ENCODE measurements at places on chromosomes 5 and 9.

GRCh38 chr9:85716031-85716877 lies 25.5 kb downstream of the AGTPBP1 start:
- no peak for DNase-seq

- DNase-seq, result no peak
Observed at GRCh38 chr5:142246258-142246657, 78.6 kb downstream of the SPRY4 start.

DNA sequence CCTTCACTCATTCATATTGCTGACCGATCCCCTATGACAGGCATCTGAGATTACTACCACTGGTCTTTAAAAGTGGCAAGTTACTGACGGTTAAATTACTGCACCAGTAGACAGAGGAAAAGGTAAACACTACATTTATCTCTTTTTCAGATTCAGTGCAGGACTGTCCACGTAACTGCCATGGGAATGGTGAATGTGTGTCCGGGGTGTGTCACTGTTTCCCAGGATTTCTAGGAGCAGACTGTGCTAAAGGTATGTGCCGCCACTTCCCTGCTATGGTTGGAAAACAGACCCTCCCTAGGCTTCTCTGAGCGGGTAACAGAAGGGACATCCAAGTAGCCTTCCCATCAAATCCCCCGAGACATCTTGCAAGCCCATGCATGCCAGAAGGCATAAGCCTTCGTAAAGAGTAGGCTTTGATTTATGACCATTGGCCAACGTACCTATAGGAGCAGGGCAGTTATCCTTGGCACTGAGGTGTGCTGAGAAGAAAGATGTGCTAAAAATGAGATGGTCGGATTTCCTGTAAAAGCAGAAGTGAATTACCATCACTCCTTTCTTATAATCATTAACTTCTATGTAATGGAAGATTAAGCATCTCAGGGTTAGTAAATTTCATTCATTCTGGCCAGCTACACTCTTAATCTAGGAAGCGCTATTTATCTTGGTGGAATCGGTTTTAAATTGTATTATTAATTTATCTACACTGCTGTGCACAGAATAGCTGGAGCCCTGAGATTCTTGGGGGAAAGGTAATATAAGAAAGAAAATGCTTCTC lies 193.4 kb upstream of the WWC1 start:
- peak; percentile 65 for DNase-seq

GRCh38 chr5:167653645-167654106 lies 637.8 kb upstream of the WWC1 start:
- no peak for DNase-seq

- DNase-seq, result no peak
Observed at GRCh38 chr5:59528202-59528862, 365.2 kb downstream of the PDE4D start.

- no peak for DNase-seq
Observed at GRCh38 chr9:131744171-131744719, 4.4 kb upstream of the RAPGEF1 start.

DNA sequence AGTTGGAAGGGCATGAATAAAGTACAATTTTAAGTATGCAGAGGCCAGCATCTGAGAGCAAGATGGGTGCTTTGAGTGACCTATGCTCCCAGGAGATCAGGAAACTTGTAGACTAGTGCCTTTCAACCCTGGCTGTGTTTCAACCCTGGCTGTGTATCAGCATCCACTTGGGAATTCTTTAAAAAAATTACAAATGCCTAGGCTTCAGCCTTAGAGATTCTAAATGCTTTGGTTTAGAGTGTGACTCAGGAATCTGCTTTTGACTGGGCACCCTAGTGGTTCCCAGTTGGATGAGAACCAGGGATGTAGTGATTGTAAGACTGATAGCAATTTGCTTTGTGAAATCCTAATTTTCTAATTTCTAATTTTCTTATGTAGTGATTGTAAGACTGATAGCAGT lies 65.6 kb downstream of the RALGPS1 start:
- DNase-seq, result no peak

- DNase-seq, result no peak
Observed at GRCh38 chr5:146081556-146081955, 23.8 kb downstream of the PLAC8L1 start.

GRCh38 chr9:118962426-118962825 lies 406.8 kb downstream of the BRINP1 start:
- DNase-seq, result no peak

DNA sequence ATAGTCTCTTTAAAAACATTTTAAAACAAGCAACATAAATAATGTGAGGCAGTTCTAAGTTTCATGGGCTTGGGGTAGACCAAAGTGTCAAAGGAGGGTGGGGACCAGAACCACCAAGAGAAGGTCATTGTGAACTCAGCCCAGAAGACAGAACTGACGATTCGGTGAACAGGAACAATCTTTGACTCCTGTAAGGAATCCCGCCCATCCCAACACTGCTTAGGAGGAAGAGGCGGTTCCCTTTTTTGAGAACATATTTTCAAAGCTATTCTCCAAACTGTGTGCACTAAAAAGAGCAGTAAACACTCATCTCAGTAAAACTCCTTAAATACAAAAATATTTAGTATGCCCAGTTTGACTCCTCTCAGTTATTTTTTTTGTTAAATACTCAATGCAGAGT lies 176.5 kb upstream of the TLE4 start:
- DNase-seq, result no peak

DNA sequence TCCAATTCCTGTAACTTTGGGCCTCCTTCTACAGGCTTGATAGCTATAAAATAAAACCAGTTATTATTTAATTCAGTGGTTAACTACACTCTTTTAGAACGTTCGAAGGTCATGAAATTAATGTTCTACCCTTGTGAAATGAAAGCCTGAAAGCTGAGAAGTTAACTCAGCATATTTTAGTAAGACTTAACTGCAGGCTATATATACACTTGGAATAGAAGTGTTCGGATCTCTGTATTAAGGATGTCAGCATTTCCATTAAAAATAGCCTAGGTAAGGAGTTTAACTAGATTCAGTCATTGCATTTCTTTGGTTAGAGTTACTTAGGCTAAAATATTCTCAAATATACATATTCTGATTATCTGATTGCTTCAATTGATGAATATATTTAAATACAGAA lies 229.2 kb downstream of the MRPS30 start:
- DNase-seq, result no peak

- no peak for DNase-seq
Observed at GRCh38 chr5:179792612-179793467, 946 bp upstream of the LTC4S start.

GRCh38 chr5:173629628-173630027 lies 13.2 kb upstream of the BOD1 start:
- no peak for DNase-seq

DNA sequence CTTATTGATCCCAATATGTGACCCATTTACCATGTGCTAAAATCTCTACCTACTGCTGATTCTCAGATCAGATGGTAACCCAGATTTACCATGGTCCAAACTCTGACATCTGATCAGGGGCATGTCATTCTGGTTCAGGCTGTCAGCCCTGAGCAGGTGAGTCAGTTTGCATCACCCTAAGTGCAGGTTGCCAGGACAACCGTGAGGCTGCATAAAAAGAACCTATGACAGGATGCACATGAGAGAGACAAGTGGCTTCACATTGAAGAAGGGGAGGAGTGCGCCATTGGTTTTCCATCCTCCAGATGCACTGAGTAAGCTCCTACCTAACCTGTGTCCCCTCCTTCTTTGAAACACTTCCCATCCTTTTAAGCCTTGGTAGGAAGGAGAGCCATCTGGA lies 801 bp upstream of the PRSS3 start:
- no peak for DNase-seq

DNA sequence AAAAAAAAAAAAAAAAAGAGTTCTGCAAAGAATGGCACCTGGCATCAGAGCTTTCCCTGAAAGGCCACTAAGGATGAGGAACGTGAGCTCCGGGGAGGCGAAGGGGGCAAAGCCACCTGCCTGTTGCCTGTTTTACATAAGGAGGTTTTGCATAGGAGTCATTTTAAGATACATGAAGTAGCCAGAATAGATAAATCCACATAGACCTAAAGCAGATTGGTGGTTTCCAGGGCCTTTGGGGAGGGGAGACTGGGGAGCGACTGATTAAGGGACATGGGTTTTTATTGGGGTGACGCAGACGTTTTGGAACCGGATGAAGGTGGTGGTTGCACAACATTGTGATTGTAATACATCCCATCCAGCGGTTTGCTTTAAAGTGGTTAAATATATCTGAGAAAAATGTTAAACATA lies 7.1 kb downstream of the NEK6 start:
- DNase-seq, result no peak

DNA sequence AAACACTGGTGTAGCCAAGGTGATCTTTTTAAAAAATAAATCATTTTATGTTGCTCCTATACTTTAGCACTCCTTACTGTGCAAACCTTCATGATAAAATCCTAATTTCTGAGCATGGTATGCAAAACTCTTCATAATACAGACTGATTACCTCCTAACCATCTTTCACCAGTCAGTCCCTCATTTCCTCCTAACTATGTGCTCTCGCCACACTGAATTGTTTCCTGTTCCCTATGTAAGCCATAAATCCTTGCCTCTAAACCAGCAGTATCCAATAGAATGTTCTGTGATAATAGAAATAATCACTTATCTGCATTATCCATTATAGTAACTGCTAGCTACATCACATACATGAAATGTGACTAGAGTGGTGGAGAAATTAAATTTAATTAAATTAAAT lies 10.7 kb downstream of the AP3B1 start:
- DNase-seq, result no peak

DNA sequence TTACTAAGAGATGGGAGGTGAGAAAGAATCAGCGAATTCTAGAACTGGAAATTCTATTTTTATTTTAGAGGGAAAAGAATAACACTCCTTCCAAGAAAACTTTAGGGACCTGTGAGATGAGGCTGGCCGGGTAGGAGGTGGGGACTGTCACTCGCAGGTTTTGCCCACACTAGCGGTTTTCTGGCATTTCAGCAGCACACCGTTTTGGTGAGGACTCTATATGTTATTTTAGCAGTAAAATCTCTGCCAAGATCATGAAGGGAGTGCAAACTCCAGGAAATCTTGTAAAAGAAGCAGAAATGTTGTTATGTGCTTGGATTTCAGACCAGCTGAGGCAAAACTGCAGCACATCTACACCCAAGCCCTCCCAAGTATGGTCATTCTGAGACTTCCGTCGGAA lies 470.6 kb downstream of the PSAT1 start:
- DNase-seq, result no peak

DNA sequence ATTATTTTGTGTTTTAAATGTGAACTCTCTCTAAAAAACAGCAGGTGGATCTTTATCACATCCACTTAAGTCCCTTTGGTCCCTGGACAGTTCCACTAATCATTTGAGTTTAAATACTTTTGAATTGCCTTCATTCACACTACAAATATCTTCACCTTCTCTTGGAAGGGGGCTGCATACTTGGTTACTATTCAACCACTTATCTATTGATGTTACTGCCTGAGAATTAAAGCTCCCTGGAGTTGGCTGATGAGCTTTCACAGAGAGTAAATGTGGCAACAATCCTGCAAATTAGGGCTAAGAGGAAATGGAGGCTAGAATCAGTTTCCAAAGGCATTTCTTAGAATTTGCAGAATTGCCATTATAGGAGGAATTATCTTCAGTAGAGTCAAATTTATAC lies 180.4 kb downstream of the ST8SIA4 start:
- DNase-seq, result no peak

Data from spinal cord (tissue), 10 donors.